Effector CD8-positive, alpha-beta T cell (primary cell): ENCODE measurements at places on chromosomes 1 and 21.

- DNase-seq, result no peak
Measured at GRCh38 chr1:61457526-61458040, 267.4 kb downstream of the TM2D1 start.

- DNase-seq, result no peak
Measured at GRCh38 chr21:45056296-45056904, 18.0 kb upstream of the ADARB1 start.

DNA sequence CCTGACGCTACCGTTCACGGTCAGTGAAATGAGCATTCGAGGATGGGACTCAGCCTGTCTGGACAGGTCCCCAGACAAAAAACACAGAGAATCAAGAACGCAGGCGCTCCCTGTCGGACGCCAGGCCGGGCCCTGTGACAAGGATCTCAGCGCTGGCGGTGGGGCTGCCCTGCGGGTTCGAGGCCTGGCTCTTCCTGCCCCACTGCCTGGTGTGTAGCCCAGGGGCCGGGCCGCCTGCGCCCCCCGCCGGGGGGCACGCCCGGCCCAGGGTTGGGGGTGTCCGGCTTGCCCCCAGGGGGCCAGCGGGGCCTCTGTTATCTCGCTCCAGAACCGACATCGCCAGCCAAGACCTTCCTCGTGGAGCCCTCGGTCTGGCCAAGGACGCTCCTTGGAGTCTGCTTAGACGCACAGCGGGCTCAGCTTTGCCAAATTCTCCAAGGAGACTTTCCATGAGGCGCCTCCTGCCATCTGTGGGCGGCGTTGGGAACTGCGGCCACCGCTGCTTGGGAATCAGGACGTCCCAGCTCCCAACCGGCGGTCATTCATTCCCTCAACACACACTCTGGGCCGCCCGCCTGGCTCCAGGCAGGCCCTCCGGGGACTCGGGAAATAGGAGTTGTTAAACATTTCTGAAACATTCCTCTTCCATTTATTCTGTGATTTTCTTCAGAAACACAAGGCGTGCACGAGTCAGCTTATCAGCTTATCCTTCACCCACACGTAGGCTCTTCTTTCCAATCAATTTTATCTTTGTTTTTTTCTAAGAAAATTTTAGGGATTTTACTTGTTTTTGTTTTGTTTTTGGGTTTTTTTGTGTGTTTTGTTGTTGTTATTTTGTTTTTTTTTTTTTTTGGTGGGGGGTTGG, 11.3 kb upstream of the RIPK4 start:
- DNase-seq, result no peak

GRCh38 chr1:75723989-75724471, 479 bp upstream of the ACADM start:
- DNase-seq, result peak; percentile 54

- no peak for DNase-seq
Measured at GRCh38 chr21:45528028-45528705, 14.1 kb downstream of the SLC19A1 start.

GRCh38 chr1:185408700-185409270, 91.7 kb upstream of the IVNS1ABP start:
- DNase-seq, result no peak

DNA sequence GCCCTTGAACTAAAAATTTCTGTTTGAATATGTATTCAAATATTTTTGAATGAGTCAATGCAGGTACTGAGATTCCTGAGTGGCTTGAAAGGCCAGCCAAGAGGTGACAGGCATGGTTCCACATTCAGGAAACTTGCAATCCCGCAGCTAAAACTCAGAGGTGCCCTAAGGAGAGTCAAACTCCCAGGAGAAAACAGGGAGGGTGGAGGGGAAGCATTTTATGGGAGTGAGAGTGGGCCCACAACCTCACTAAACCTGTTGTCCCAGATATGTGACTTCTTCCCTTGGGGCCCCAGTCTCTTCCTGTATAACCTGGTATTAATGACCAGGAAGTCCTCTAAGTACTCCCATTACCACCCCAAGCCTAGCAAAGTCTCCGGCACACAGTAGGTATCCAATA, 189.6 kb downstream of the PLPP3 start:
- no peak for DNase-seq

GRCh38 chr1:46522969-46523320, 28.5 kb downstream of the KNCN start:
- DNase-seq, result no peak

DNA sequence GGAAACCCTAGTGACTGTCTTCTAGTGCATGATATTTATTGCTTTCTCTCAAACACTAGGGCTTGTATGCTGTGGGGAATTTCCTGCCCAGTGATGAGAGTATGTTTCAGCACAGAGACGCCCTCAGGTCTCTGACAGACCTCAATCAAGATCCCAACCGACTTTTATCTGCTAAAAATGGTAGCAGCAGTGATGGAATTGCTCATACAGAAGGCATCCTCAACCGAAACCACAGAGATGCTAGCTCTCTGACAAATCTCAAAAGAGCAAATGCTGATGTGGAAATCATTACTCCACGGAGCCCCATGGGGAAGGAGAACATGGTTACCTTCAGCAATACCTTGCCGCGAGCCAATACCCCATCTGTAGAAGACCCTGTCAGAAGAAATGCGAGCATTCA, 41.3 kb downstream of the PLPPR4 start:
- no peak for DNase-seq

- no peak for DNase-seq
Measured at GRCh38 chr1:183585038-183585437, 5.2 kb downstream of the NCF2 start.

GRCh38 chr1:160859166-160859565, 3.5 kb downstream of the CD244 start:
- DNase-seq, result no peak

GRCh38 chr1:201828820-201829774, at the start of gene IPO9:
IPO9 (plus strand) TSS chr1:201829157; CDS start chr1:201829210, 53 bp downstream.
- DNase-seq, result peak; percentile 91

- DNase-seq, result no peak
Measured at GRCh38 chr1:81467383-81467782, 333.4 kb upstream of the ADGRL2 start.

DNA sequence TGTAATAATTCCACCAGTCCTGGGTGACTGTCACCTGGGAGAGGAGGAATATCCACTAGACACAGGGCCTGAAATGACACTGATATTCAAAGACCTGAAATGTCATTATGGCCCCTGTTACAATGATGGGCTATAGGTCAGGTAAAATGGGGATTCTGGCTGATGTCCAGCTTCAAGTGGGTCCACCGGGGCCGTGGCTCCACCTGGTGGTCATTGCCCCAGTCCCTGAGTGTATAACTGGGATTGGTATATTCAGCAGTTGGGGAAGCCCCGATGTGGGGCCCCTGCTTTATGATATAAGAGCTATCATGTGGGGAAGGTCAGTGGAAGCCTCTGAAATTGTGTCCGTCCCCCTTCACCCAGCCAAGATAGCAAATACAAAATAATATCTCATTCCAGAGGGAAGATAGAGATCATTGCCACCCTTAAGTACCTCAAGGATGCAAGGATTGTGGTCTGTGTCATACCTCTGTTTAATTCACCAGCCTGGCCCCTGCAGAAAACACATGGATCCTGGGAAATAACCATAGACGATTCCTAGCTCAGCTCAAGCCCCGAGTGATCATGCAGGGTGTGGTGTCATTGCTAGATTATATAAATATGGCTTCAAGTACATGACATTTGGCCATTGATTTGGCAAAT, 19.4 kb downstream of the PLEKHO1 start:
- DNase-seq, result peak; percentile 25

DNA sequence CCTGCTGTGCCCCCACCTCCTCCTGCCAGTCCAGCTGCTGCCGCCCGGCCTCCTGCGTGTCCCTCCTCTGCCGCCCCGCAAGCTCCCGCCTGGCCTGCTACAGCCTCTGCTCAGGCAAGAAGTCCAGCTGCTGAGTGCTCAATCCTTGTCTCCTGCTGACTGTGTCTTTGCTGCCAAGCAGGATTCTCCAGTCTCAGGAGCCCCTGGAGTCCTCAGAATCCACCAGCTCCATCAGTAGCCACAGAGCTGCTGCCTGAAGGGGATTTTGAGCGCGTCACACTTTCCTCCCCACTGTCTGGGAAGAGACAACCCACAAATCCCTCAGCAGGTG, 973 bp downstream of the KRTAP10-11 start:
- no peak for DNase-seq

DNA sequence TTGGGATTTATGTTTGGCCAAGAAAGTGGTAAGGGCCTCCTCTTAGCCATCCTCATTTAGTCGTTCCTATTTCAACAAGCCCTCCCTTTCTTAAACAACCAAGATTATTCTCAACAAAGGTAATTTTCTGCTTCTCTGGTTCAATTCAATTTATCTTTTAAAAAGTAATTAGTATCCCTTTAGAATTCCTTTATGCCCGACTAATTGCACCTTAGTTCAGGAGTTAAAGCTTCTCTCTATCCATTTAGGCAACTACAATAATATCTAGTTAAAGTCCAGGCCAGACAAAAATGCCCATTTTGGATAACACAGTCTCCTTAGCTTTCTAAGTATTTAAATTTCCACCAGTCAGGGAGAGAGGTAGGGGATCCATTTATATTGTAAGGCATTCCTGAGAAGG, 136.7 kb upstream of the MAGI3 start:
- no peak for DNase-seq

DNA sequence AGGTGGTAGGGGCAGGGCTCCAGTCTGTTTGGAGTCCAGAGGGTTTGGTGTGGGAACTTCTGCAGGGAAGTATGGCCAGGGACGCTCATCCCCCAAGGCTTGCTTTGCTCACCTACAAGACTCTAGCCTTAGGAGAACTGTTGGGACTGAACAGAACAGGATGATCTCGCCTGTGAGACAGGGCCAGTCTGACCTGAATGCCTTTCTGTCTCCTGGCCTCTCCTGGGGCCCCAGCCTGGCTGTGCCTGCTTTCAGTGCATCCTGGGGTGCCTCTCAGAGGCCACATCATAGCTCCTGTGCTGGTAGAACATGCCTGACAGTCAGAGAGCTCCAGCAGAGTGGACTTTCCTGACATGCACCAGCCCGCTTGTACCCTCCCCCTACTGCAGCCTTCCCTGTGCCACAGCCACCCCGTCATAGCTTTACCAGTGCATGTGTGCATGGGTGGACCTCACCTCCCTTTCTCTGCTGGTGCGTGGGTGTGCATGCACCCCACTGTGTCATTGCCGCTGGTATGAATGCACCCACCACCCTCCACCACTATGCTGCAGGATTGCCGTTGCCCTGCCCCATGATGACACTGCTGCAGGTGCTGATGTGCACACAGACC, 165.8 kb downstream of the GIPC2 start:
- no peak for DNase-seq

GRCh38 chr1:167683641-167684502, 37.9 kb upstream of the MPZL1 start:
- DNase-seq, result no peak
